Transverse colon (tissue), 4 donors: ENCODE measurements at places on chromosomes 7 and 10. TPM values are rescaled to one million over a fixed set of nuclear protein-coding genes. Genes with fewer than 3 reads are reported as not detected.
A peak's percentile ranks its signal among the peaks of the same experiment; 100 is the strongest.

GRCh38 chr7:2072042-2072441 lies 160.7 kb downstream of the MAD1L1 start:
- H3K4me3 ChIP-seq, result no peak overlapping the region
- no peak for DNase-seq

- no peaks in the 10 kb centered on the region for H3K27me3 ChIP-seq
- H3K4me3 ChIP-seq, result no peak overlapping the region
- peak overlapping the region; percentile 72 for H3K27ac ChIP-seq
- peak; percentile 30 for DNase-seq
These were observed 37.6 kb upstream of the TCF7L2 start for GRCh38 chr10:112912410-112912928.

DNA sequence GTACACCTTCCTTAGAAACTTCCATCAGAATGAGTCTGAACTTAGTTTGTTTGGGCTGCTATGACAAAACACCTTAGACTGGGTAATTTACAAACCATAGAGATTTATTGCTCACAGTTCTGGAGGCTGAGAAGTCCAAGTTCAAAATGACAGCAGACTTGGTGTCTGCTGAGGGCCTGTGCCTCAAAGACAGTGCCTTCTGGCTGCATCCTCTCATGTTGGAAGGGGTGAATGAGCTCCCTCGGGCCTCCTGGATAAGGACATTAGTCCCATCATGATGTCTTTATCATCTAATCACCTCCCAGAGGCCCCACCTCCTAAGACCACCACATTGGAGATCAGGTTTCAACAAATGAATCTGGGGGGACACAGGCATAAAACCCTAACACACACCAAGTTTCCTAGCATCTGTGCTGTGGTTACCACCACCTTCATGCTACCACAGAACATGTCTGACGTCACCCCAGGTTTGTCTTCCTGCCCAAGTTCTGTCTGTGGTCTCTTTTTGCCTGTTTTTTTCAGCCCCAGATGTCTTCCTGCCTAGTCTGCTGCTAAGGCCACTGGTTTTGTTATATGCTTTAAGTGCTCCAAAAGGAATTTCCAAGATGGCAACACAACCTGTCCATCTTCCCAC lies 150.9 kb upstream of the COBL start:
- peaks cover 9% of the 10 kb centered on the region for H3K27me3 ChIP-seq
- H3K4me1 ChIP-seq, result no peaks in the 10 kb centered on the region
- no peak overlapping the region for H3K27ac ChIP-seq
- DNase-seq, result no peak

GRCh38 chr10:32132357-32132946 lies 76.2 kb upstream of the KIF5B start:
- peaks cover 24% of the 10 kb centered on the region for H3K4me1 ChIP-seq
- H3K27ac ChIP-seq, result peak overlapping the region; percentile 73
- H3K27me3 ChIP-seq, result no peaks in the 10 kb centered on the region
- H3K4me3 ChIP-seq, result no peak overlapping the region
- no peaks in the 10 kb centered on the region for H3K36me3 ChIP-seq

DNA sequence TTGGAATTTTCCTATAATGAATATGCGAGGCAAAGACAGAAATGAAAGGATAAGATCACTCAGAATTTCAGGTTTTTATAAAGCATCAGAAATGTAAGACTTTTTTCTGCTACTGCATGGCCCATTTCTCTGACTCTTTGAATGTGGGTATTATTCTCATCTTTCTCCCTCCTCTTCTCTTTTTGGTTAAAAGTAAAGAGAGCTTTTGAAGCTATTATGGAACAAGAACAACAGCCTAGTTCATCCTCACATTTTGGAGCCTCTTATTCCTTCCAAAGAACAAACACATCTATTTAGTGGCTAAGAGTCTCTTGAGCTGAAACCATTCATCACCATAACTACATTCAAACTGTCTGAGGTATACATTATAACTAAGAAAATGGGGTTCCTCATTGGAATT lies 19.4 kb upstream of the ATRNL1 start:
- H3K27me3 ChIP-seq, result no peaks in the 10 kb centered on the region
- DNase-seq, result no peak
- H3K36me3 ChIP-seq, result no peaks in the 10 kb centered on the region
- no peak overlapping the region for H3K4me3 ChIP-seq

SHLD2 gene
- total RNA-seq, result 40.0 TPM

TCAF2 gene
- 3.0 TPM for total RNA-seq

GRCh38 chr10:50501924-50502452 lies 121.8 kb downstream of the SGMS1 start:
- H3K27ac ChIP-seq, result no peak overlapping the region
- DNase-seq, result no peak
- H3K36me3 ChIP-seq, result no peaks in the 10 kb centered on the region
- H3K4me3 ChIP-seq, result no peak overlapping the region
- H3K4me1 ChIP-seq, result peaks cover 6% of the 10 kb centered on the region
- H3K27me3 ChIP-seq, result no peaks in the 10 kb centered on the region

GRCh38 chr10:49394933-49395740 lies 752 bp downstream of the DRGX start:
- H3K27ac ChIP-seq, result no peak overlapping the region
- peaks cover 99% of the 10 kb centered on the region for H3K27me3 ChIP-seq
- DNase-seq, result no peak
- H3K36me3 ChIP-seq, result no peaks in the 10 kb centered on the region
- H3K4me3 ChIP-seq, result no peak overlapping the region

GRCh38 chr7:134806197-134806596 lies 26.8 kb downstream of the CALD1 start:
- no peaks in the 10 kb centered on the region for H3K36me3 ChIP-seq
- H3K4me3 ChIP-seq, result no peak overlapping the region

TMUB1 gene
- total RNA-seq, result 67.5 TPM

AGK gene
- total RNA-seq, result 22.4 TPM

MSMB gene
- total RNA-seq, result not detected

DNA sequence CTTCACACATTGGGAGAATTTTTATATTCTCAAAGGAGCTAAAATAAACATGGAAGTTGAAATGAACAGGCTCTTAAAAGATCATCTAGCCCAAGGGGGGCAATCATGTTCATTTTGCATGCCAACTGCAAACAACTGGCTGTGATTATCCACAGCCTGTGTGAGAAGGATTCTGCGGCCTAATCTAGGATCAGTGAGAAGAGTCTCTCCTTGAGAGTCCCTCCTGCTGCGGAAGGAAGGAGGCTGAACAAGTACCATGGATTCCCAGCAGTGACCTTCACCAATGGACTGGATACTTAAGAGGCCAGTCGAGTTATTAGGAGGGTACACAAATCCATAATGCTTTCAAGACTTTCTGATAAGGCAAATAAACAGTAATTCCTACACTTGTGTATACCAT lies 76.7 kb downstream of the IGF2BP3 start:
- H3K36me3 ChIP-seq, result no peaks in the 10 kb centered on the region
- H3K4me1 ChIP-seq, result no peaks in the 10 kb centered on the region
- H3K27ac ChIP-seq, result no peak overlapping the region
- no peak for DNase-seq
- no peaks in the 10 kb centered on the region for H3K27me3 ChIP-seq

GRCh38 chr7:115133248-115133647 lies 211.4 kb downstream of the MDFIC start:
- DNase-seq, result no peak
- H3K27me3 ChIP-seq, result no peaks in the 10 kb centered on the region
- H3K27ac ChIP-seq, result no peak overlapping the region

CALML3 gene
- not detected for total RNA-seq

GRCh38 chr7:155001756-155002410 lies 1.0 kb downstream of the PAXIP1 start:
- H3K4me3 ChIP-seq, result peak overlapping the region; percentile 83
- peaks cover 15% of the 10 kb centered on the region for H3K4me1 ChIP-seq
- H3K27ac ChIP-seq, result peak overlapping the region; percentile 95
- no peak for DNase-seq
- H3K27me3 ChIP-seq, result no peaks in the 10 kb centered on the region

SPDYE2 gene
- not detected for total RNA-seq

DNA sequence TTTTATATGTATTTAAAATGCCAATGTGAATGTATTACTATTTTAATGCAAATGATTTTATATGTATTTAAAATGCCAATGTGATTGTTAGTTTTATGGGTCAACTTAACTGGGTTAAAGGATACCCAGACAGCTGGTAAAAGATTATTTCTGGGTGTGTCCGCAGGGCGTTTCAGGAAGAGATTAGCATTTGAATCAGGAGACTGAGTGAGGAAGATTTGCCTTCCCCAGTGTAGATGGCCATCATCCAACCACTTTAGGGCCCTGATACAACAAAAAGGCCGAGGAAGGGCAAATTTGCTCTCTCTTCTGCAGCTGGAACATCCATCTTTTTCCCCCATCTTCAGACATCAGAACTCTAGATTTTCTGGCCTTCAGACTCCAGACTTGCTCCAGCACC lies 116.2 kb downstream of the BAMBI start:
- no peaks in the 10 kb centered on the region for H3K27me3 ChIP-seq
- DNase-seq, result peak; percentile 42
- H3K4me3 ChIP-seq, result no peak overlapping the region
- no peaks in the 10 kb centered on the region for H3K36me3 ChIP-seq

GRCh38 chr7:31475368-31475767 lies 38.5 kb upstream of the ITPRID1 start:
- H3K36me3 ChIP-seq, result no peaks in the 10 kb centered on the region
- H3K4me1 ChIP-seq, result no peaks in the 10 kb centered on the region
- DNase-seq, result no peak
- H3K4me3 ChIP-seq, result no peak overlapping the region
- no peak overlapping the region for H3K27ac ChIP-seq
